ENCODE measurements at places on chromosomes 6 and 20.
A peak's percentile ranks its signal among the peaks of the same experiment; 100 is the strongest.

GRCh38 chr6:42184475-42184874 is 10.3 kb downstream of the GUCA1B start:
- no peak for DNase-seq

GRCh38 chr6:116431964-116432595 is 29.1 kb upstream of the CALHM6 start:
- no peak for DNase-seq

DNA sequence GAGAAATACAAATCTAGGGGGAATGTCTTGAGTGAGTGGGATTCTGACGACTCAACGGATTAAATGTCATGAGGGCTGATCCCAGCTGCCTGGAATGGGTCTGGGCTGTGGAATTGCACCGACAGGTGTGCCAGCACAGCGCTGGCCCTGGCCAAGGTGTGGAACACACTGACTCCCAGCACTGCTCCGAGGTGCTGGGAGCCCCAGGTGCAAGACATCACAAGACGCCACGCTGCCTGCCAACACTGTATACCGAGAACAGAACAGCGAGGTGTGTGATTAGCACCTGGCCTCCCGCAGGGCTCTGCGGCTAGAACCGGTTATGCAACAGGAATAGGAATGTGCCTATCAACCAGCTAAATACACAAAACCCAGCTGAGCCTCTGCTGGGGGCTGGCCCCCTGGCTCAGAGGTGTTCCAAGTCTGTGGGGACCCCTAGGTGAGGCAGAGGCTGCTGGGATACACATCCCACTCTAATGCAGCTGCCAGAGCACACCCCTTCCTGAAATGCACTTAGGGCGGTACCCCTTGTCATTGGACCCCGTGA is 24.8 kb upstream of the APMAP start:
- no peak for DNase-seq

- DNase-seq: no peak
Measured at GRCh38 chr6:166987930-166988329, 11.3 kb upstream of the CEP43 start.

DNA sequence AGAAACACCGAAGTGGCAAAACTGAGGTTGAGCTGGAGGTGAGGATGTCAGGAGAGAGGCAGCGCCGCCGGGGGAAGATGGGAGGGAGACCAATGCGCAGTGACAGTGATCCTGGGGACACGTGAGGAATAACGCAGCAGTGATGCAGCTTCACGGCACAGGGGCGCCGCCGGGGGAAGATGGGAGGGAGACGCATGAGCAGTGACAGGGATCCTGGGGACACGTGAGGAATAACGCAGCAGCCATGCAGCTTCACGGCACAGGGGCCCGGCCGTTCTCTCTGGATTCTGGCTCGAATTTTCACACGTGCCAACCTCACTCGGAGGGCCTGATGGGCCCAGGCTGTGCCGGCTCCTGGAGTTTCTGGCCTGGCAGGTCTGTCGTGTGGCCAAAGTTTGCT is 94.7 kb downstream of the SMOC2 start:
- no peak for DNase-seq

GRCh38 chr6:56370127-56370540 is 122.8 kb upstream of the COL21A1 start:
- no peak for DNase-seq

- DNase-seq: no peak
Measured at GRCh38 chr6:5662797-5663196, 343.9 kb downstream of the NRN1 start.

GRCh38 chr6:163585932-163586437 is 171.5 kb downstream of the QKI start:
- peak; percentile 22 for DNase-seq

DNA sequence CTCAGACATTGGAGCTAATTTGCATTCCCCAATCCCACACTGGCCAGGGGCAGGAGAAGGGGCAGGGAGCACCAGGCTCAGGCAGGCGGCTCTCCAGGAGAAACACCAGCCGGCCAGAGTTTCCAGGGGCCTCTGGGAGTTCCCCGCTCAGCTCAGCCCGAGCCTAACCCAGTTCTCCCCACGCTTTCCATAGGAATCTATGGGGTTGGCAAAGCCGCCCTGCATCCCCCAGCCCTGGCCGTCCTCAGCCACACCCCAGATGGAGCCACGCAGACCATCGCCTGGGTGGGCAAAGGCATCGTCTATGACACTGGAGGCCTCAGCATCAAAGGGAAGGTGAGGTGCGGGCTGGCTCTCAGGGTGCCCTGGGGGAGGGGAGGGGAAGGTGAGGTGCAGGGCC is 8.2 kb downstream of the NPEPL1 start:
- no peak for DNase-seq

DNA sequence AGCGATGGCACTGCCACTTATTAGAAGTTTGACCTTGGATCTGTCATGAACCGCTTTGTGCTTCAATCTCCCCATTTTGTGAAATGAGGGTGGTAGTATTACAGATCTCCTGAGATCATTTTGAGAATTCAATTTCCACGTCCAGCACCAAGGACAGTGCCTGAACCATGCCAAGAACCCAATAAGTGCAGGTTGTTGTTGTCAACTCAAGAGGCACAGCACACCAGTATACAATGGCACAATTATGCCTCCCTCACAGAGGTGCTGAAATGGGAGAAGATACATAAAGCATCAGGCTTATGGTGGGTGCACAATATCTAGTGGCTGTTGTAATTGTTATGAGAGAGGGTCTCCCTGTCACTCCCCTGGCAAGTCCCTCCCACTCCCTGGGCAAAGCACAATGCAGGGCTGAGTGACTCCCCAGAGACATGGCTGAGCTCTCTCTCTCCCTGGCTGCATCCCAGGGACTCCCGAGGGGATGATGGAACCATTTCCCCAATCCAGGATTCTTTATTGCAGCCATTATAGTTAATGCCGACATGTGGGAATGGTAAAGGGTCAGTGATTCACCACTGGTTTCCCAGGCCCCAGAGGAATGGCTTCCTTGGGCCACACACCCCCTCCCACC is 78.7 kb downstream of the CDH22 start:
- no peak for DNase-seq

GRCh38 chr6:42012501-42013133 is 37.7 kb upstream of the TAF8 start:
- DNase-seq: no peak

GRCh38 chr20:825710-826421 is 7.6 kb upstream of the FAM110A start:
- no peak for DNase-seq
